ENCODE measurements at places on chromosomes 13 and 19. TPM values are rescaled to one million over a fixed set of nuclear protein-coding genes. Genes with fewer than 3 reads are reported as not detected.

Gene RFPL4A
- polyA plus RNA-seq, result 0.13 TPM

Gene OR7G1
- polyA plus RNA-seq, result not detected

Gene ZNF610
- polyA plus RNA-seq, result not detected

Gene TNNI3
- polyA plus RNA-seq, result 143 TPM
